ENCODE measurements at places on chromosomes 13 and 19. TPM values are rescaled to one million over a fixed set of nuclear protein-coding genes. Genes with fewer than 3 reads are reported as not detected.

- no peak for DNase-seq
Measured at GRCh38 chr19:35142606-35143230, 337 bp upstream of the FXYD7 start.

DNA sequence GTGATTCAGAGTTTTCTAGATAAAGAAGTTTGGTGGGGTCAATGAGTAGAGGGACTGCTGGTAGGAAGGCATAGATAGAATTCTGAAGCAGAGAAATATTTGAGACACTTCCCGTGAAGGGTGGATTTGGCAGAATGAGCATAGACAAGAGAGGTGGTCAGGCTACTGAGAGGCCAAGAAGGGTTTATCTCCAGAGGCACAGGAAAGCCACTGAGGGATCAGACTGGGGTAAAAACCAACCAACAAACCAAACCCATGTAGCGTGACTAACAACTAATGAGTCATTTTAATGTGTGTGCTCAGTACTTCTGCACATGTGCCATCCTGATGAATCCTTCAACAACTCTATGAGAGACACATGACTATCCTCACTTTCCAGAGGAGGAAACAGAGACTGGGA, 60.0 kb upstream of the SERP2 start:
- DNase-seq: no peak

DNA sequence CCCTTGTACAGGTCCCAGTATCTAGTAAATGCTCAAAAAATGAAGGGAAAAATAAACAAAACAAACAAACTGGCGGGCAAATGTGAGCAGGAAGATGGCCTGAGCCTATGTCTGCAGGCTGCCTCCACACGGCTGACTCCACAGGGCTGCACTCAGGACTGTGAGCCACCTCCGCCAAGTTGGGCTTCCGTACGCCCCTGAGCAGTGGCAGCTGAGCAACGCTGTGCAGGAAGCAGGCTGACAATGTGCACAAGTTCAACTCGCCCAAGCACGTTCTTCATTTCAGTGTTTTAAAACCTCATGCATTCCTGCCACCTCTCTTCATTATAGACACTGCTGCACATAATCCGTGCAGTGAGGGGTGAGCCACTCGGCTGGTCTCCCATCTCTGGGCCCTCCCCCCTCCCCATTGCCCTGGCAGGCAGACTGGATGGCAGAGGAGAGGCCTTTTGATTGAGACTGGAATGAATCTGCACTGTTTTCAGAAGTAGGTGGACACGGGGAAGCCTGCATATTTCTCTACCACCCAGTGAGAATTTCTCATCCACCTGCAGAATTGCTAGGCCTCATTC, 915.3 kb downstream of the UQCRFS1 start:
- DNase-seq: no peak

DNA sequence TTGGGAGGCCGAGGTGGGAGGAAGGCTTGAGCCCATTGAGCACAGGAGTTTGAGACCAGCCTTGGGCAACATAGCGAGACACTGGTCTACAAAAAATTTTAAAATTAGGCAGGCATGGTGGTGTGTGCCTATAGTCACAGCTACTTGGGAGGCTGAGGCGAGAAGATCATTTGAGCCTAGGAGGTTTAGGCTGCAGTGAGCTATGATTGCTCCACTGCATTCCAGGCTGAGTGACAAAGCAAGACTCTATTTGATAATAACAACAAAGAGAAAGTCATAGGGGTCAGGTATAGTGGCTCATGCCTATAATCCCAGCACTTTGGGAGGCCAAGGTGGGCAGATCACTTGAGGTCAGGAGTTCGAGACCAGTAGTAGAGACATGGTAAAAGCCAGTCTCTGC, 4.6 kb upstream of the SLC44A2 start:
- no peak for DNase-seq

GRCh38 chr19:6802336-6803035, 30.0 kb downstream of the VAV1 start:
- peak; percentile 76 for DNase-seq

GRCh38 chr19:16899566-16900075, 10.8 kb downstream of the F2RL3 start:
- peak; percentile 73 for DNase-seq

GRCh38 chr13:47594833-47595232, 406.2 kb downstream of the SUCLA2 start:
- DNase-seq: no peak

GRCh38 chr13:67469623-67470022, 239.5 kb upstream of the PCDH9 start:
- no peak for DNase-seq

GRCh38 chr13:105787632-105788031, 747.8 kb downstream of the EFNB2 start:
- DNase-seq: no peak

DNA sequence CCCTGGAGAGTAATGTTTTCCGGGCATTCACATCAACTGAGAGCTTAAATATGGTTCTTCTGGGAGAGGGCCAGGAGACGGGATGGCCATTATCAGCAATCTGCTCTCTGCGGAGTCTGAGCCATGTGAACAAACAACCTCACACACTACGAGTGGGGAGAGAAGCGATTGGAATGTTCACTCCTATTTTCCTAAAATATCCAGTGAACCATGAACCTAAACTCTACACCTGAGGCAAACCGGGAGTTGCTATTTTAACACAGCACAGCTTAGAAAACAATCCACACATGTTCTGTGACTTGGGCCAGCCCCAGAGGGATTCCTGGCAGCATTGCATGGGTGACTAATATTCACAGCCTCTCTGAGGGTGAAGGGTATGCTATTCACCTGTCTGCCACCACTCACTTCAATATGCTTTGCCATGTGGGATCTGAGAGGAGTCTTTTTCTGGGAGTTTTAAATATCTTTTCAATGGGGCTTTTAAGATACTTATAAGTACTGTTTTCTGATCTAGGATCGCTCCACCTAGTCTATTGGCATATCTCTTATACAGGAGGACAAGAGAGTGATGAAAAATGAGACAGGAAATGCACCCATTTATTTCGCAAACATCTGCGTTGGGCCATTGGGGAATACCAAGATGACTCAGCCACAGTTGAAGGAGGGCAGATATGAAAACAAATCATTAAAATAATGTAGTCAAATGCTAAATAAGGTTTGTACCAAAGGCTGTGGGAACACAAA, 72.6 kb upstream of the SERP2 start:
- no peak for DNase-seq

- no peak for DNase-seq
Measured at GRCh38 chr13:85728811-85729210, 70.4 kb downstream of the SLITRK6 start.

DNA sequence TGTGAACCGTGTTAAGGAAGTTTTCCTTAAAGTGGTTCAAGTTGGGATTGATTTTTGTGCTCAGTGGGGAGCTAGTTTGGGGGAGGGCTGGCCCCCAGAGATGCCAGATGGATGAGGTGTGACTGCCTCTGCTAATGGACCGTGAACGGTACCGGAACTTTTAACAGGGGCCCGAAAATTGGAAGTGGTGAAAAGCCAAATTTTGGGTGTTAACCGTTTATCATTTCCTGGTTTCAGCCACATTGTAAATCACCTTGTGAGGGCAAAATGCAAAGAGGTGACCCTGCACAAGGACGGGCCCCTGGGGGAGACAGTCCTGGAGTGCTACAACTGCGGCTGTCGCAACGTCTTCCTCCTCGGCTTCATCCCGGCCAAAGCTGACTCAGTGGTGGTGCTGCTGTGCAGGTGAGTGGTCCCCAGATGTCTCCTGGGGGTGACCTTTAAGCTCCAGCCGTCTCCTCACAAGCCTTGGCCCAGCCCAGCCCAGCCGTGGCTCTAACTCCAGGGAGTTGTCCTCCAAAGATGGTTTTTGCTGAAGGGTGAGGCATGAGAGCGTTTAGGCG, 18.2 kb downstream of the UPF1 start:
- DNase-seq: no peak

- DNase-seq: no peak
Measured at GRCh38 chr19:48292798-48293197, 22.9 kb downstream of the ZNF114 start.

GRCh38 chr19:17475541-17476115, 5.3 kb downstream of the SLC27A1 start:
- DNase-seq: peak; percentile 64

- DNase-seq: peak; percentile 51
Measured at GRCh38 chr19:52533901-52534300, 6.4 kb downstream of the ZNF808 start.

DNA sequence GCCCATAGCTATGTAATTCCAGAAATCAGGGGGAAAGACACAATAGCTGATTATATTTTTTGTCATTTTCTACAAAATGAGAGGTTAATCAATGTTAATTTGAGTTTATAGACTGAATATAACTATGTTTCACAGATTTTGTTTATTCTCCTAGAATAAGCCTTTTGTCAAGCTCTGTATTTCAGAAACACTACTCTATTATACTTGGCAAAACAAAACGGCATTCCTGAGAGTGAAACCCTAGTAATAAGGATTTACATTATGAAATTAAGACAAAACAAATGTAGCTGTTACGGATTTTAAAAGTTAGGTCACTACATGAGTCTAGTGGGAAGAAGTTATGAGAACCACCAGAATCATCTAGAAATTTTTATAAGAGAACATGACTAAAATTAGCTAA, 334.2 kb downstream of the KLF12 start:
- no peak for DNase-seq

PSG4 gene
- total RNA-seq: not detected

NXNL1 gene
- not detected for total RNA-seq

Data from lower lobe of right lung (tissue), 2 donors.